ENCODE measurements at places on chromosomes 13 and 19.

DNA sequence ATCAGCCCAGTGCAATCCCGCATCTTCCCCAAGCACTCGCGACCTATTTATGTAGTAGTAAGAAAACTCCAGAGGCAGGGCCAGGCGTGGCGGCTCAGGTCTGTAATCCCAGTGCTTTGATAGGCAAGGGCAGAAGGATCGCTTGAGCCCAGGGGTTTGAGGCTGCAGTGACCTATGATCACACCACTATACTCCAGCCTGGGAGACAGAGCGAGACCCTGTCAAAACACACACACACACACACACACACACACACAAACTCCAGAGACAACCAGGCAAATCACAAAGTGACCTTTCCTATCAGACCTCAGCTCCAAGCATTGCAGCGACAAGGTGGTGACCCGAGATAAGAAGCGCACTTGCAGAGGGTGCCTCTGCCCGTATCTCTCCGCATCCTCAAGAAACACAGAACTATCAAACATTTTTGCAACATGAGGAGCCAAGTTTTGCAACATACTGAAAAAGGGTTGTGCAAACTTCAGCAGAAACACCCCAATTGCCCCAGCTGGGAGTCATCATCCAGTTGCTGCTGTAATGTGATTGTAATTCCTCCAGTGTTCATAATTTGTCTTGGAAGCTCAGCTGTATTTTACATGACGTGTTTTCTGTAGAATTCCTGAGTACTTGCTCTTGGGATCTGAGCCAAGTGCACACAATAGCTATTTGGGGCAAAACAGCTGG lies 8.7 kb upstream of the KLF2 start:
- no peak for DNase-seq

- no peak for DNase-seq
Measured at GRCh38 chr19:48473161-48473966, 4.2 kb downstream of the CYTH2 start.

DNA sequence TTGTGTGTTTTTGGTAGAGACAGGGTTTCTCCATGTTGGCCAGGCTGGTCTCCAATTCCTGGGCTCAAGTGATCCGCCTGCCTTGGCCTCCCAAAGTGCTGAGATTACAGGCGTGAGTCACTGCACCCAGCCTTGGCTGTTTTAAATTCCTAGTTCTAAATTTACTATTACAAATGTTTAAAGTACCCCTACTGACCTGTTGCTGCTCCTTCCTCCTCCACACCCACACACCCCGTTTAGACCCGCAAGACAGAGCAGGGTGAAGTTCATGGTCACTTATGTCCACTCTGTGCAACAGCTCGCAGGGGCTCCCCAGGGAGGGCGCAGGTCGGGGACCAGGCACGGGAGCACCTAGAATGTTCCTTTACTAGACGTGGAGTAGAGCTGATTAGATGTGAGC lies 28.7 kb downstream of the TMEM161A start:
- DNase-seq, result no peak

DNA sequence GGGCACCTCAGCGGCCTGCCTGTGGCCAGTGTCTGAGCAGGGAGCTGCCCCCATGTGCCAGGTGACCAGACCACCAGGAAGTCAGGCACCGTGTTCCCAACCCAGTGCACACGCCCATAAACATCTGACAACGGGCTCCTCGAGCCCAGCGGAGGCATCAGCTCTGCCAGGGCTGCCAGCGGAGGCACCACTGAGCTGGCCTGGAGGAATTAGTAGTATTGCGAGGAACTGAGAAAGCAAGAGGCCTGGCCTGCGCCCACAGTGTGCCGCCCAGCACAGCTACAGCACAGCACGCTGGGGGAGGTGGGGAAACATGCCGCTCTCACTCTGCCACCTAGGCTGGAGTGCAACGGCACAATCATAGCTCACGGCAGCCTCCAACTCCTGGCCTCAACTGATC lies 44.6 kb downstream of the ANKRD27 start:
- no peak for DNase-seq

- DNase-seq, result no peak
Measured at GRCh38 chr13:34672631-34673030, 269.4 kb upstream of the NBEA start.

DNA sequence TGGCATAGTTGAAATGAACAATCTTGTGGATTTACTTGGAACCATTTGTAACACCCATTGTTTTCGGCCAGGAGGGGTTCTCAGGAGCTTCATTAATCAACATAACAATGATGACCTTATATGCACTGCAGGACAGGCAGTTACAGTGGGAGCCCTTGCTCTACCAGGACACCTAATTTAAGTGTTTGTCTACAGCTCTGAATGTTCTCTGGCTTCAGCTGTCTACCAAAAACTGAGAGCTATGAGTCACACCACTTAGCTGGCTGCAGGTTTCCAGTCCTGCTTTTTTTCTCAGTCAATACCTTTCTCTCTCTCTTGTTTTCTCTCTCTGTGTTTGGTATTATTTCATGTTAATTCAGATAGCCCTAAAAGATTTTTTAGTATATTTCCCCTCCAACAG lies 105.4 kb upstream of the MBNL2 start:
- no peak for DNase-seq

GRCh38 chr19:19204181-19204580 lies 967 bp upstream of the NR2C2AP start:
- no peak for DNase-seq

- no peak for DNase-seq
Measured at GRCh38 chr13:50195045-50195444, 179.8 kb downstream of the KCNRG start.

DNA sequence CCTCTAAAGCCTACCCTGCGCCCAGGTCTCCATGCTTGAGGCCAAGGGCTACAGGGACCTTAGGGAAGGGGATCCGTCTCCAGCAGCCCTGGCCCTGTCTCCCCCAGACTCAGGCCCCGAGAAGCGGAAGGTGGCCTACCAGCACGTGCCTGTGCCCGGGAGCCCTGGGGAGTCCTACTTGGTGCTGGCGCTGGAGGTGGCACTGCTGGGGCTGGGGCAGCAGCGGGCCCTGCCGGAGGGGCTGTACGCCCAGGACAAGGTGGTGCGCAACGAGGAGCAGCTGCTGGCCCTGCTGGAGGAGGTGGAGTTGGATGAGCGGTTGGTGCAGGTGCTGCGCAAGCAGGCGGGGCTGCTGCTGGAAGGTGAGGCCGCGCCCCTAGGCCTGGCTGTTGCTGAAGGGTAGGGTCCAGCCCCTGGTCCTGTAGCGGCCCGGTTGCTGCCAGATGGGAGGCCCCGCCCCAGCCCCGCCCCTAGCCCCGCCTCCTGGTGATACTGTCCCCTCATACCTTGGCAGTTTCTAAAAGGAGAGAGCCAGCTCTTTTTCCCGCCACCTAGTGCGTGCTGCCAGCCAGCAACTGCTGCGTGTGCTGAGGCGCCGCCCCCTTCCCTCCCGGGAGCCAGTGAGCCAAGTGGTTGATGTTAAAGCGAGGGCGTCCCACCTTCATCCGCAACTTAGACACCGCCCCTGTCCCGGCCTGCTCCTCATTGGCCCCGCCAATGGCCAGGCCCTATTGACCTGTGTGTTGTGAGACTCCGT lies 22.6 kb downstream of the ZSWIM4 start:
- no peak for DNase-seq

GRCh38 chr13:109297628-109298027 lies 488.8 kb downstream of the IRS2 start:
- no peak for DNase-seq

GRCh38 chr13:113216254-113217048 lies 7.0 kb downstream of the CUL4A start:
- no peak for DNase-seq

GRCh38 chr13:29853131-29853530 lies 2.7 kb upstream of the UBL3 start:
- DNase-seq, result no peak

- DNase-seq, result no peak
Measured at GRCh38 chr13:24288870-24289269, 20.5 kb upstream of the C1QTNF9 start.

- no peak for DNase-seq
Measured at GRCh38 chr19:15149737-15150136, 42.5 kb downstream of the SYDE1 start.

DNA sequence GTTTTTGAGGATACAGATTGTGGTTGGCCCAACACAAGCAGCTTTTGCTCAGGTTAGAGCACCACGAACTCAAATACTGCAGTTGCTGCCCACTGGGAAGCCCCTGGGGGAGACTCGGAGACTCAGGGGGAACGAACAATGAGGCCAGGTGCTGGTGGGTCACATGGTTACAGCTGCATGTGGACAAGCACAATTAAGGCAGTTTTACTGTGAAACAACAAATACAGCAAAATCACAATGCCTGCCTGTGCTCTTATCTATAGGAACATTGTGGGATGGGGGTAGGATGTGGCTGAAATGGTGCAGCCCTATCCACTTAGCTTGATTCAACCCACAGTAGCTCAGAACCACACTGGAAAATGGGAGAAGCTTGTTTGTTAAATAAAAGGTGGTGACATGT lies 119.7 kb upstream of the SPATA13 start:
- no peak for DNase-seq

DNA sequence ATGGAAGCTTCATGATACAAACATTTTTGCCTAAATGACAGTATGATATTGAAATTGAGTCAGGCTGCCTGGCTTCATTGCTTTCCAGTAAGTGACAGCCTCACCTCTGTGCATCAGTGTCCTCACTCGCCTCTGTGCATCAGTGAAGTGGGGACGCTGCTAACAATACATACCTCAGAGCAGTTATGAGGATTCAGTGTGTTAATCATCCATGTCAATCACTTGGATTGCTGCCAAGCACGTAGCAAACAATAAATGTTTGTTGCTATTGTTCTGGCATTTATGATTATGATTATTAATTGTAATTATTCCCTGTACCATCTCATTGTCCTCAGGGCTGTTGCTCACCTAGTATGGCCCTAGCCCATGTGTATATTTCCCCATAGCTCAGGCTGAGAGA lies 8.8 kb downstream of the PPP2R1A start:
- DNase-seq, result no peak

- no peak for DNase-seq
Measured at GRCh38 chr13:106100171-106100919, 435.1 kb downstream of the EFNB2 start.

DNA sequence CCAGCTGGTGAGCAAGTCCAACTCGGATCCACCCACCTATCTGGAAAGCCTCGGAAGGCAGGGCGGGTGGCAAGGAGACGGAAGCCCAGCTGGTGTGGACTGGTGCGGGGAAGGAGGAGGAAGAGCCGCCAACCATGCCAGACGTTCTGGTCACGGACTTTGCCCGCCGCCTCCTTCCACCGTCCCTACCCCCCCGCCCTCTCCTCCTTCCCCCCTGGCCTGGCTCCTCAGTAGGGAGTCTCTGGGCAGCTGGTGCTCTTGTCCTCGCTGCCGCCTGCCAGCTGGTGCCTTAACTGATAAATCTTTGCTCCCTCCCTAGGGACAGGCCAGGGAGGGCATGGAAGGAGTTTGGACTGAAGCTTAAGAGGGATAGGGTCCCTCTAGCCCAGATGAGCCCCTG lies 4.8 kb downstream of the SYNGR4 start:
- no peak for DNase-seq

DNA sequence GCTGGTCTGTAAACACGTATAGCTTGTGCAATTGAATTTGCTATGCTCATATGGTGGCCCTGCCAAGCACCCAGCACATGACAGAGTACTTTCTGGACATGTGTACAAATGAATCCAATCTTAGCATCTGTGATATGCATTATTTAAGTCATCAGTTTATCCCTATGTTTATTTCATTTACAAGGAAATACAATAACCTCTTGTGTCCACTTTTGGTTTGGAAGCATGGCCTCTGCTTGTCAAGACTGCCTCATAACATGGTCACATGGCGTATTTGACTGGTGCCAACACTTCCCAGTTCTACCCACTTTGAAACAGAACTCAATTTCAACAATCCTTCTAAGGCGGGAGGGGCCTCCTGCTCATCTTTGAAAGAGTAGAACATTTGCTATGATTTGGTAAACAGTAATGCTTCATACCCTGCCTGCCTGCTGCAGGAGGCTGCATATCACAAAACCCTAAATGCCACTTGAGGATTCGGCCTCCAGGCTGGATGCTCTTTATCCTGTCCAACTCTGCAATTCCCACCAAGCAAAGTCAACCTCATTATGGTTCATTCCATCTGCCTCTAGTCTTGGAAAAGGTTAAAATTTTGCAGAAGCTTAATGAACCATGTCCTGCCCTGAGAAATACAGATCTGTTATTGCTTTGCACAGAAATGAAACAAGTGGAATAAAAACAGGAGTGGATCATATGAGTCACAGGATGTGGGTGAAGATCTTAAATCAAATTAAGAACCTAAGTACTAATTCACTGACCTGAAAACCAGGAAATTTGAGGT lies 151.3 kb downstream of the CYSLTR2 start:
- no peak for DNase-seq

DNA sequence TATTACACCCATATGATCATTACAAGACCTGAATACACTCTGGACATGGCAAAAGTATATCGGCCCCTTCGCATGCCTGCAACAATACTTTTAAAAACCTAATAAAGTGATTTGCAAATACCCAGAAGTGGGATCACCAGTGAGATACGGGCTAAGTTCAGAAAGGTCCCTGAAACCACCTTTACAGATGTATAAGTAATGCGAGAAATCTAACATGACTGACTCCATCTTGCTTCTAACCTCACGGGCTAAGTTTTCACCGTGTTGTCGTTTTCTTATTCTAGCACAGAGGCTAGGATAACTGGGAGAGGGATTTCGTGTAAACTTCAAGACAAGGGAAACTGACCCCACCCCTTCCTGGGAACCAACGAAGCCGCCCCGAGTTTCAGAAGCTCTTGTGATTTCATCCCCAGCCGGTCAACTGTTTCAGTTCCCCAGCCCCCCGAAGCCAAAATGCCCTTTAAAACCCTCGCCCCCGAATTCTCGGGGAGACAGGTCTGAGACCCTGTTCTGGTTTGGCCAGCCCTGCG lies 703 bp downstream of the NEK3 start:
- DNase-seq, result no peak

DNA sequence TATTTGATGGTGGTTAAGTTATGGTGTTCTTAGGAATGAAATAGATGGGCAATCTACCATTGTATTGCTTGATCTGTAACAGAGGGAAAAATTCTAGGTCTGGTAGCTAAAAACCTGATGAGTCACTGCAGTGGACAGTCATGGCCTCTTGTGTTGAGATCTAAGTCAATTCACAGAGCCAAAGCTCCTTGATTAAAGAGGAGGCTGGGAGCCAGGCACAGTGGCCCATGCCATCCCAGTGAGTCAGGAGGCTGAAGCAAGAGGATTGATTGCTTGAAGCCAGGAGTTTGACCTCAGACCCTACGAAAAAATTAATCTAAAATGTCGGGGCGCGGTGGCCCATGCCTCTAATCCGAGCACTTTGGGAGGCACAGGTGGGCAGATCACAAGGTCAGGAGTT lies 67.1 kb upstream of the KPNA3 start:
- DNase-seq, result no peak

DNA sequence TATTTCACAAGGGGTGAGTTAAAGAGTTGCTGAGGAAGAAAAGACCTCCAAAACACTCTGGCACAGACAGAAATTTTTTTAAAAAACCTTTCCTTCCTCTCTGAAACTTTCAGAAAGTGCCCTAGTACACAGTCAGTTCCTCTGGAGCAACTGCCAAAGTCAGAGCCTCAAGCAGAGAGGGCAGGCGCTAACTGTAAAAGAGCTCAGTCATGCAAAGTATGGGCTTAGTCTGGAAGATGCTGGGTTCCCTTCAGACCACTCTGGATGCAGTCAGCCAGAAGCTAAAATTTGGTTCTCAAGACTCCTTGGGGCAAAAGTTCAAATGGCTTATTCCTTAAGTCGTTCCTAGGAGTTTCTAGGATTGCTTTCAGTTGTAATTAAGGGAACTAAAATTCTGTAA lies 671.6 kb downstream of the PCDH9 start:
- DNase-seq, result no peak
